Muscle of arm (tissue), 14 donors: ENCODE measurements at places on chromosomes 5 and 9. TPM values are rescaled to one million over a fixed set of nuclear protein-coding genes. Genes with fewer than 3 reads are reported as not detected.
A peak's percentile ranks its signal among the peaks of the same experiment; 100 is the strongest.

DMRT2 gene
- 23.9 TPM for polyA plus RNA-seq

SLC36A2 gene
- not detected for polyA plus RNA-seq

FBP1 gene
- polyA plus RNA-seq: 1.0 TPM

BAAT gene
- 0.74 TPM for polyA plus RNA-seq

- no peak for DNase-seq
Measured at GRCh38 chr5:93610581-93611272, 27.7 kb downstream of the NR2F1 start.

DNA sequence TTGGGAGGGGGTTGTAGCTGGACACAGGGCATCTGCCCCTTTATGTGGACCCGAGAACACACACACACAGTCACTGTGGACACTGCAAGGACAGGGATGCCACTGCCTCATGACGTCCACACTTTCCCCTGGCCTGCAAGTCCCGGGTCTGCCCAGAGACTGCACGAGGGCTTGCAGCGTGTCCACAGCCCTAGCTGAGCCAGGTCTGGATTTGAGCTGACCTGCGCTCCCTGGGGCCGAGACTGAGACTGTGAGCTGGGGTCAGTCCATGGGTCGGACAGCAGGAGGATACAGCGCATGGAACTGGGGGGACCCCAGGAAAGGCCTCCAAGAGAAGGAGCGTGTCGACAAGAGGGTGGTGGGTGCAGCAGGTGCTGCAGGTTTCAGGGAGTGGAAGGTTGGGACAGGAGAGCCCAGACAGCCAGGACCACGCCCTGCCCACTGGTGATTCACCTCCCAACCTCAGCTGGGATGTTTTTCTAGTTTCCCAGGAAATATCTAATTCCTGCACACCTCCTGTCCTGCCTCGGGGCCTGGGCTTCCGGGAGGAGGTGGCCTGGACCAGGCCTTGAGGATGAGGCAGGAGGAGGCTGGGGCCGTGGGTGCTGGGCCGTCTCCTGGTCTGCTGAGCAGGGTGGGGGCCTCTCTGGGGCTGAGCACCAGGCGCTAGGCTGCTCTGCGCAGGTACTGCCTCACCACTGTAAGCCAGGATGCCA is 806 bp upstream of the RNF224 start:
- DNase-seq: no peak

DNA sequence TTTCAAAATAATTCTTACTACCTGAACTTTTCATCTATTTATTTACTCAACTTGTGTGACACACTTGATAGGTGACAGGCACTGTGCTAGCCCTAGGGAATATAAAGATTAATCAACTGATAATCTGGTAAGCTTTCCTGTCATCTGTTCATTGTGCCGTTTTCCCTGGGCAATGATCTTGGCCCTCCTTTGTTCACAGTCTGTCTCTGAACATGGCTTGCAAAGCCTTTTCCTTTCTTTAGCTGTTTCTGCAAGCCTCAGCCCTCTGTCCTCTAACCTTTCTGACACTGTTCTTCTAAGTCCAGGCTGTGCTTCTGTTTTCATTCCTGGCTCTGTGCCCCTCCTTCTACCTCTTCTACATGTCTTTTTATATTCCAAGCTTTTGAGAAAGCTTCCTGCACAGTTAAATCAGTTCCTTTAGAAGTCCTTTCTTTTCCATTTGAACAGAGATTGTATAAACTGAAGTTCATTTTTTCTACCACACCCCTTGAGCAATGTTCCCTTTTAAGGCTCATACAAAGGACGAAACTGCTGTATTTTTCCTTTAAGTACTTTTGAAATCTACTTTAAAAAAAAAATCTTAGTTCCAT is 803.0 kb upstream of the ZNF608 start:
- peak; percentile 13 for DNase-seq

DNA sequence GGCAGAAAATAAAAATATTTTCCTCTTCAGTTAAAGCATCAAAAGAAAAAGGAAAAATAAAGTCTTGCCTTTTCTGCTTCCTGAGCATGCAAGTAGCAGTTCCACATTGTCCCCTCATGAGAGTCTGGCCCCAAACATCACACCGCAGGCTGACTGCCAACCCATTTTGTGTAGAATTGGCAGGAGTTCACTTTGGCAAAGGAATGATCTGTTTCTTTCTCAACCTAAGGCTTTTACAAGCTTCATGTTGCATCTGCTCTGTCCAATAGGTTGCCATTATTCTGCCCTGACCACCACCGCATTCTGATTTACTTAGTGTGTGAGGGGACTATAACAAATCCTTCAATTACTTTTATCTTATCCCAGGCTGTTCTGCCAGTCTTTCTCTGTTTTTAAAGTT is 249.5 kb downstream of the ISL1 start:
- peak; percentile 48 for DNase-seq

DNA sequence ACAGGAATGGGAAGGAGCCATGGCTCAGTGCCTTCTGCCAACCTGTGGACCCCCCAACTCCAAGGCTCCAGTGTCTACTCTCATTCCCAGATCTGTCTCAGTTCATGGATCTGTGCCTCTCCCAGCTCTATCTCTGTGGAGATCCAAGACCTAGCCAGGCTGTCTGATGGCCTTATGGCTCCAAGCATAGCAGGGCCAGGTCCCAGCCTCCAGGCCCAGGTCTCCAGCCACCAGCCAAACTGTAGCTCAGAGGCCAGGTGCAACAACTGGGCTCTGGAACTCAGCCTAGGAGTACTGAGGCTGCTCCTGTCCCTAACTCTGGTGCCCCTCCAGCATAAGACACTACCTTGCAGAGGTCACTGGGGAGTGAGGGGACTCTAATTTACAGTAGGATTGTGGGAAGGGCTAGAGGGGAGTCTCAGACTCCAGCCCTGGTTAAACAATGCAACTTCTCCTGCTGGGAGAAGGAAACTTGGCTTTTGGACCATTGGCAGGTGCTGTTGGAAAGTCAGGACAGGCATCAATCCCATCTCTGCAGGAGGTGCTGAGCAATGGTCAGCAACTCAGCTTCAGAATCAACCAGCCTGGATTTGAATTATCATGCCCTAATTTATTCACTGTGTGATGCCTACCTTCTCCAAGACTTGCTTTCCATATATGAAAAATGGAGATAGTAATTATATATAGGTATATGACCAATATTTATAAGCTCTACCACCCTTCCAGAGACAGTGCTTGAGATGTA is 63.0 kb downstream of the PCDH1 start:
- no peak for DNase-seq

GRCh38 chr5:171783051-171783450 is 2.6 kb upstream of the SMIM23 start:
- DNase-seq: no peak

- DNase-seq: no peak
Measured at GRCh38 chr5:36396640-36397039, 94.9 kb upstream of the RANBP3L start.

DNA sequence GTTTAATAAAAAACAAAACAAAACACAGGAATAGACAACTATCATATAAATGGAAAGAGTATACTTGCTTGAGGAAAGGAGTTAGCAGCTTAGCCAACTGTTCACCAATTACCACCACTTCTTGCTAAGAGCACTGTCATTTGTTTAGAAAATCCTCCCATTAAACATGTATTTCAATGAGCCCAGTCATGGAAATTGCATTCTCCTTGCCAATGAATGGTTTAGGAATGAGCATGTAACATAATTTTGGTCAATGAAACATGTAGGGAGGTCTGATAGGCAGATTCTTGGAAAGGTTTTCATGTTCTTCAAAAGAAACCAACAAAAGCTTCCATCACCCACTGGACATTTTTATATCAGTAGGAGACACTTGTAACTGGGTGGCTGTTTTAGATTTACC is 502.8 kb upstream of the PAPPA start:
- no peak for DNase-seq
